ENCODE measurements at places on chromosomes 5 and 9. TPM values are rescaled to one million over a fixed set of nuclear protein-coding genes. Genes with fewer than 3 reads are reported as not detected.

GRCh38 chr5:34494111-34494755, 161.9 kb upstream of the RAI14 start:
- no peak overlapping the region for H3K4me3 ChIP-seq
- no peaks in the 10 kb centered on the region for H3K36me3 ChIP-seq
- H3K27me3 ChIP-seq = no peaks in the 10 kb centered on the region
- DNase-seq = peak; percentile 42
- no peak overlapping the region for H3K27ac ChIP-seq

GRCh38 chr9:72983512-72984225, 30.8 kb upstream of the ALDH1A1 start:
- no peak overlapping the region for H3K27ac ChIP-seq
- no peaks in the 10 kb centered on the region for H3K36me3 ChIP-seq
- no peaks in the 10 kb centered on the region for H3K27me3 ChIP-seq
- no peak for DNase-seq
- no peaks in the 10 kb centered on the region for H3K4me1 ChIP-seq

GRCh38 chr5:23147625-23148024, 294.5 kb upstream of the CDH12 start:
- no peaks in the 10 kb centered on the region for H3K4me1 ChIP-seq
- H3K36me3 ChIP-seq = no peaks in the 10 kb centered on the region
- no peak overlapping the region for H3K27ac ChIP-seq
- H3K4me3 ChIP-seq = no peak overlapping the region
- DNase-seq = peak; percentile 62
- H3K27me3 ChIP-seq = no peaks in the 10 kb centered on the region

DNA sequence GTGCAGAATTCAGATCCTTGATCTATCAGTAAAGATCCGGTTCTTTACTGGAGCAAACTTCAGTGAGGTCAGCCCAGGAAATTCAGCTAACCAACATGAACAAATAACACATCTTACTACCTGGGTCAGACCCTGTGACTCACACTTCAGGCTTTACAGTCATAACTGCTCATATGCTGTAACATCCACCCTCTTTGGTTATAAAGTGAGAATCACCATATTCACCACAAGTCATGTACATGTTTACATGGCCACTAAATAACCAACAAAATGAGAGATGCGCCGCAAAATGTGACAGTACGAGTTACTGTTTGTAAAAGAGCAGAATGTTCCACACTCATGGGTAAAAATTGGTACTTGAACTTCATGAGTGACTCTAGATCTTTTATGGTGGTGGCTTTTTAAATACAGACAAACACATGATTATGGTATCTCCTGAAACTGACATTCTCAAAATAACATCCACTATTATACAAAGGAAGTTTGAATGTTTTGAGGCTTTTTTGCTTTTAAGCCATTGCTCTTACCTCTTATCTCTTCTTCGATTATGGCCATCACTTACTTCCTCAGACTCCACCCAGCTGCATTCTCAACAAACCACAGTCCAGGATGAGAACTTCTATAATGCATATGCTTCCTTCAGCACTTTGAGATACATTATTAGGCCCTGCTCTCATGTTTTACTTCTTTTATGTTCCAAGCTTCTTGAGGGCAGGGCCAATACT, 516.6 kb downstream of the RAB3C start:
- peak; percentile 37 for DNase-seq
- no peaks in the 10 kb centered on the region for H3K36me3 ChIP-seq
- no peaks in the 10 kb centered on the region for H3K27me3 ChIP-seq
- H3K27ac ChIP-seq = peak overlapping the region; percentile 22
- peaks cover 33% of the 10 kb centered on the region for H3K4me1 ChIP-seq

DNA sequence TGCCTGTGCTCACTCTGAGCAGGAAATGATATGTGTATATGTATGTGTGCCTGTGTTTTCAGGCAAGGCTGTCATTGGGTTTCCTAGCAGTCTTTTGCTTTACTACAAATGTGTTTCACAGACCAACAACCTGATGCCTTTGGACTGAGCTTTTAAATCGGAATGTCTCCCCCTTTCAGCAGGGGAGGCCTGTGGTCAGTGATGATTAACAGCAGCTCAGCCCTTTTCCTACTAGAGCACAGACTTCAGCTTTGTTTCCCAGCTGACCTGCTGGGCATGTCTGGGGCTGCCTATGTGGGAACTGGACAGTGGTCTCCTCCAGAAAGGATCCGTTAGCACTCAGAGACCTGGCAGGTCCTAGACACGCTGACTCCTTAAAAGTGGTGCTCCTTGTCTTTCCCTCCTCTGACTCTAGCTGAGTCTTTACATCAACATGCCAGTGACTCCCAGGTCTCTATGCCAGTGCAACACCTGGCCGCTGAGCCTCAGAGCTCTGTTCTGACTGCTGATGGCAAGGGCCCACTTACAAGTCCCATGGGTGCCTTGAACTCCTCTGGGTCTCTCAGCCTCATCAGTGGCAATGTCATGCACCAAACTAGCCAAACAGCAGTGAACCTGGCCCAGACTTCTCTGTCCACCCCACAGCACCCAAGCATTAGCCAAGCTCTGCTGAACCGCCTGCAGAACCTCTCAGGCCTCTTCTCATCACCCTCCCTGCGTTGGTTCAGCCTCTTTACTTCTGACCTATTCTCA, 7.7 kb downstream of the MACROH2A1 start:
- H3K36me3 ChIP-seq = peaks cover 33% of the 10 kb centered on the region
- H3K4me1 ChIP-seq = peaks cover 64% of the 10 kb centered on the region
- no peaks in the 10 kb centered on the region for H3K27me3 ChIP-seq
- H3K4me3 ChIP-seq = peak overlapping the region; percentile 27
- DNase-seq = peak; percentile 91

DNA sequence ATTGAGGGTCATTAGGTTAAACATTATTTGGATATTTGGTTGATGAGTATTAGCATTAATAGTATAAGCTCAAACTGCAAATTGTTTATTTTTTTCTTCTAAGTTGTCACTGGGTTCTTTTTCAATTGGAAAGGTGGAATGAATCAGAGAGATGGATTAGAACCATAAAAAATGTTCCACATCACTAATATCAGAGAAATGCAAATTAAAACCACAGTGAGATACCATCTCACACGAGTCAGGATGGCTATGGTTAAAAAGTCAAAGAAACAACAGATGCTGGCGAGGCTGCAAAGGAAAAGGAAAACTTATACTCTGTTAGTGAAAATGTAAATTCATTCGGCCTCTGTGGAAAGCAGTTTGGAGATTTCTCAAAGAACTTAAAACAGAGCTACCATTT, 122.8 kb downstream of the CCDC192 start:
- H3K27ac ChIP-seq = no peak overlapping the region
- DNase-seq = no peak
- no peaks in the 10 kb centered on the region for H3K36me3 ChIP-seq
- H3K4me1 ChIP-seq = no peaks in the 10 kb centered on the region
- no peak overlapping the region for H3K4me3 ChIP-seq
- no peaks in the 10 kb centered on the region for H3K27me3 ChIP-seq

- peak overlapping the region; percentile 85 for H3K4me3 ChIP-seq
Measured at GRCh38 chr9:133991214-133991921, 756 bp downstream of the VAV2 start.

DNA sequence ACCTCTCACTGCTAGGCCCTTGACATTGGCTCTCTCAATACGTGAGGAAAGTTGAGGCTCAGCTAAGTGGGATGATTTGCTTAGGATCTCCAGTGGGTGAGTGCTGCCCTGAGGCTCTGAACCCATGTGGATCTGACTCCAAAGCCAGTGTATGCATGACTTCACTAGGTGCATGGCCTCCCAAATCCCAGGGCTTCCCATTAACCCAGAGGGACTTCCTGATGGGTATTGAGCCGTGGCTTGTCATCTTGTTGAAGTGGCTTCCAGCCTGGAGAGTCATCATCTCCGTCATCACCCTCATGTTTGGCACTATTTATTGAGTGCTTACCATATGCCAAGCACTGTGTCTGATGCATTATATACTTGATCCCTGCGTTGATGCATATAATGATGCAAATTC, 37.3 kb upstream of the TEX48 start:
- no peak for DNase-seq
- no peak overlapping the region for H3K4me3 ChIP-seq
- H3K4me1 ChIP-seq = peaks cover 31% of the 10 kb centered on the region
- H3K27ac ChIP-seq = no peak overlapping the region
- no peaks in the 10 kb centered on the region for H3K36me3 ChIP-seq
- peaks cover 19% of the 10 kb centered on the region for H3K27me3 ChIP-seq

The WASHC1 gene
- total RNA-seq = 4.1 TPM

- no peak overlapping the region for H3K27ac ChIP-seq
- H3K27me3 ChIP-seq = no peaks in the 10 kb centered on the region
- no peak for DNase-seq
- no peaks in the 10 kb centered on the region for H3K36me3 ChIP-seq
- no peak overlapping the region for H3K4me3 ChIP-seq
Measured at GRCh38 chr5:73032635-73033034, 76.8 kb downstream of the FCHO2 start.

- no peaks in the 10 kb centered on the region for H3K27me3 ChIP-seq
- no peaks in the 10 kb centered on the region for H3K4me1 ChIP-seq
- H3K36me3 ChIP-seq = peaks cover 16% of the 10 kb centered on the region
- H3K27ac ChIP-seq = no peak overlapping the region
- no peak overlapping the region for H3K4me3 ChIP-seq
Measured at GRCh38 chr9:114016101-114016500, 62.0 kb downstream of the AMBP start.

DNA sequence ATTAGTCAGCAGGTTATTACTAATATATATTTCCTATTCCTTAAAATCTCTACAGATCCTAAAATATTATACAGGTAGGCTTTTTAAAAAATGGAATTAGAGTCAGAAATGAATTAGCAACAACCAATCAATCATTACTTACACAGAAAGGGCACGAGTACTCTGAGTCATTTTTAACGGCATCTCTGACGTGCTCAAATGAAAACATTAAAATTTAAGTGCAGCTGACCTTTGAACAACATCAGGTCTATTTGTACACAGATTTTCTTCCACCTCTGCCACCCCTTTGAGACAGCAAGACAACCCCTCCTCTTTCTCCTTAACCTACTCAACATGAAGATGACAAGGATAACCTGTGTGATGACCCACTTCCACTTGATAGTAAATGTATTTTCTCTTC, 19.1 kb downstream of the AUH start:
- DNase-seq = no peak
- H3K27ac ChIP-seq = no peak overlapping the region
- no peaks in the 10 kb centered on the region for H3K4me1 ChIP-seq
- H3K27me3 ChIP-seq = no peaks in the 10 kb centered on the region
- no peak overlapping the region for H3K4me3 ChIP-seq
- H3K36me3 ChIP-seq = peaks cover 13% of the 10 kb centered on the region

DNA sequence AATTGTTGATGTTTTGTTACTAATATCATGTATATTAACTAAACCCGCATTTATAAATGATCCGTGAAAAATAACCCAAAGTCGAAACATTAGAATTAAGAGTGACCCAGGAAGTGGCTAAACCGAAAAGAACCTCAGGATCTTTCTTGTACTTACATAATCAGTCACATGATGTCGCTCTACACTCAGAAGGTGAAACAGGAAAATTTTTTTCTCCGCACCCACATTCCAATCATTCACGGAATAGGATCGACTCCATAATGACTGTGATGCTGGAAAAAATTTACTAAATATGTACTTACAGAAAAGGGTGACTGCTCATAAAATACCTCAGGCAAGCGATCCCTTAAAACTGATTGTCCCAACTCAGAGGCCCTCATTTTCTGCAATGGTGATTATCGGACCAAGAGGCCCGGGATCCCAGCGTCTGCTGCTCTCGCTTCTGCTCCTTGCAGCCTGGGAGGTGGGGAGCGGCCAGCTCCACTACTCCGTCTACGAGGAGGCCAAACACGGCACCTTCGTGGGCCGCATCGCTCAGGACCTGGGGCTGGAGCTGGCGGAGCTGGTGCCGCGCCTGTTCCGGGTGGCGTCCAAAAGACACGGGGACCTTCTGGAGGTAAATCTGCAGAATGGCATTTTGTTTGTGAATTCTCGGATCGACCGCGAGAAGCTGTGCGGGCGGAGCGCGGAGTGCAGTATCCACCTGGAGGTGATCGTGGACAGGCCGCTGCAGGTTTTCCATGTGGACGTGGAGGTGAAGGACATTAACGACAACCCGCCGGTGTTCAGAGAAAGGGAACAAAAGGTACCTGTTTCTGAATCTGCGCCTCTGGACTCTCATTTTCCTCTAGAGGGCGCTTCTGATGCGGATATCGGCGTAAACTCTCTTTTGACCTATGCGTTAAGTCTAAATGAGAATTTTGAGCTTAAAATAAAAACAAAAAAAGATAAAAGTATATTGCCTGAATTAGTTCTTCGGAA, at the start of gene PCDHA12:
Gene PCDHA12 (plus strand): TSS at position 224 of the 981 bp plus-strand sequence. CDS start 165 bp downstream, at position 389.
- H3K36me3 ChIP-seq = no peaks in the 10 kb centered on the region
- no peak within 1 kb of the TSS for H3K4me3 ChIP-seq
- H3K27ac ChIP-seq = no peak within 1 kb of the TSS
- no peaks in the 10 kb centered on the region for H3K4me1 ChIP-seq

The C5orf52 gene
- not detected for total RNA-seq

DNA sequence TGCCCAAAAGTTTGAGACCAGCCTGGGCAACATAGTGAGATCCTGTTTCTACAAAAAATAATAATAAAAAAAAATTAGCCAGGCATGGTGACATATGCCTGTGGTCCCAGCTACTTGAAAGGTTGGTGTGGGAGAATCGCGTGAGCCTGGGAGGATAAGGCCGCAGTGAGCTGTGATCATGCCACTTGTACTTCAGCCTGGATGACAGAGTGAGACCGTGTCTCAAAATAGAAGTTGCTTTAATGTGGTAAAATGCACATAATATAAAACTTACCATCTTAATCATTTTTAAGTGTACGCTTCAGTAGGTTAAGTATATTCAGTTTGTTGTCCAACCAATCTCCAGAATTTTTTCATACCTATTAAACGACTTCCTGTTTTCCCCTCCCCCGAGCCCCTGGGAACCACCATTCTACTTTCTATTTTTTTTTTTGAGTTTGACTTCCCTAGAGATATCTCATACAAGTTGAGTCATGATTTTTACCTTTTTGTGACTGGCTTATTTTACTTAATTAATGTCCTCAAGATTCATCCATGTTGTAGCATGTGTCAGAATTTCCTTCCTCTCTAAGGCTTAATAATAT, 120.1 kb upstream of the POC5 start:
- H3K27ac ChIP-seq = no peak overlapping the region
- H3K4me1 ChIP-seq = no peaks in the 10 kb centered on the region
- no peak for DNase-seq
- H3K4me3 ChIP-seq = no peak overlapping the region
- no peaks in the 10 kb centered on the region for H3K27me3 ChIP-seq

DNA sequence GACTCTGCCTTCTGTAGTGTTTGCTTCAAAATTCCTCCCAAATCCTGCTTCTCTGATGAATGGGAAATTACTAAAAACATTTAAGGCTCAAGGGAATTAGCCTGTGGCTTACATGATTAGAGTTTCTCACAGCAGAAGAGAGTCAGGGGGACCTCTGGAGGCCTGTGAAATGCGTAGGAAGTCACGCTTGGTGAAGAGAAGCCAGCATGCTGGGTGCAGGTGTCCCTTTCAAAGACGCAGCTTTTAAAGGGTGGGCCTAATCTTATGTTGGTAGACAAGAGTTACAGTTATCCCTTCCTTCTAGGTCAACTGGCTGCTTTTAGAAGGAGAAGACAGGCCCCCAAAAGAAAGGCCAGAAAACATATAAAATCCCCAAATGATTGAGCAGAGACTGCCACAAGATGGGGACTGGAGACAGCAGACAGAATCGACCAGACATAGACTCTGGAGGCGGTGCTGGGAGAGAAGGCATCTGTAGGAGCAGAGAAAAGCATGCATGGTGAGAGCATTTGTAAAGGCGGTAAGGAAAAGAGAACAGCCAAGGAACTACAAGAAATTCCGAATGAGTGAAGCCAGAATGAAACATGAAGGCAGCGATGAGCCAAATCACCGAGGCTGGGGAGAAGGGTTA, 42.3 kb downstream of the B4GALT1 start:
- no peaks in the 10 kb centered on the region for H3K27me3 ChIP-seq
- H3K36me3 ChIP-seq = peaks cover 58% of the 10 kb centered on the region
- peaks cover 14% of the 10 kb centered on the region for H3K4me1 ChIP-seq

All from osteoblast (primary cell).